Vagina (tissue), 2 donors: ENCODE measurements at places on chromosomes 5 and 9.

- DNase-seq, result no peak
Measured at GRCh38 chr9:18905028-18905882, 127.8 kb downstream of the SAXO1 start.

DNA sequence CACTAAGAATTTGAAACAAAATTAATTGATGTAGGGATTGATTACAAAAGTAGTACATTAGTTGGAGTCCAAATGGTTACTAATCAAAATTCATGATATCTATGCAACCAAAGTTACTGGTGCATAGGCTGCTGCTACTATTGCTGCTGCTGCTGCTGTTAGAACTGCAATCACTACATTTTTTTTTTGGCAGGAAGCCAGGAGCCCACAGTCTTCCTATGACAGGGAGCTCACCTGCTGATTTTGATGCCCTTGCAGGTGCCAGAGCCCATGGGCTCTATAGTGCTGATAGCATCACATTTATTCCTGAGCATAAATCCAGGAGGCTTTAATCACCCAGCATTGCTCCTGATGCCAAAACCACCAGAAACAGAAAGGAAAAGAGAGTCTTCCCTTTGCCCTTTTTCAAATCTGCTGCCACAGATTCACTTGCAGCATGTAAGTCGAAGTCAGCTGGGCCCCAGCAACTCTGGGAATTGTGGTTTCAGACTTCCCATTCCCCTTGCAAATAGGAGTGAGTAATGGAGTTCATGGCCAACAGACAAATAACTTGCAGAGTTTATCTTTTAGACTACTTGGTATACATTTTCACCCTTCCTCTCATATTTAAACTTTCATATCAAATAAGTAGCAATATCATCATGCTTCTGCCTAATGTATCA, 17.6 kb downstream of the SLCO6A1 start:
- DNase-seq, result no peak

GRCh38 chr9:32403567-32404260, 19.3 kb downstream of the ACO1 start:
- DNase-seq, result no peak

DNA sequence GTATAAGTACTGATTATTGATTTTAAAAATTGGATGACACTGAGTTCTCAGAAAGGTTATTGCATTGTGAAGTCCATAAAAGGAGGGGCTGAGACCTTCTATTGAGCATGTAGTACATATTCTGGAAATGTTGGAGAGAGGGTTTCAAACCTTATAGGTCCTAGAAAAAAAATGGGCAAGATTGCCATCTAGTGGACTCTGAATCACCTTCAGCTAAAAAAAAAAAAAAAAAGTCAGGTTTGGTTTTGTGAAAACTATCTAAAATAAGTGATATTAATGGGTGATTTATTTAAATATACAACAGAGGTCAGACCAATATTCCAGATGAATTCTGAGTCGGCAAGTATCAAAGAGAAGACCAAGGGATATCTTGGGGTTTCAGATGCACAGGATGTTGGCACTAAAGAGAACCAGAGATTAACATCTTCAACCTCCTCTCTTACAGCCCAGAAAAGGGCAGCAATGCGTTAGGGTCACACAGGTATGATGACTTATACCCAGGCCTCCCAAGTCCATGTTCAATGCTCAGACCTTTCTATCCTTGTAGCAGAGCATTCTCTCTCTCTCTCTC, 109.8 kb upstream of the NMUR2 start:
- no peak for DNase-seq

- DNase-seq, result no peak
Measured at GRCh38 chr5:172853355-172853975, 19.4 kb downstream of the ERGIC1 start.

DNA sequence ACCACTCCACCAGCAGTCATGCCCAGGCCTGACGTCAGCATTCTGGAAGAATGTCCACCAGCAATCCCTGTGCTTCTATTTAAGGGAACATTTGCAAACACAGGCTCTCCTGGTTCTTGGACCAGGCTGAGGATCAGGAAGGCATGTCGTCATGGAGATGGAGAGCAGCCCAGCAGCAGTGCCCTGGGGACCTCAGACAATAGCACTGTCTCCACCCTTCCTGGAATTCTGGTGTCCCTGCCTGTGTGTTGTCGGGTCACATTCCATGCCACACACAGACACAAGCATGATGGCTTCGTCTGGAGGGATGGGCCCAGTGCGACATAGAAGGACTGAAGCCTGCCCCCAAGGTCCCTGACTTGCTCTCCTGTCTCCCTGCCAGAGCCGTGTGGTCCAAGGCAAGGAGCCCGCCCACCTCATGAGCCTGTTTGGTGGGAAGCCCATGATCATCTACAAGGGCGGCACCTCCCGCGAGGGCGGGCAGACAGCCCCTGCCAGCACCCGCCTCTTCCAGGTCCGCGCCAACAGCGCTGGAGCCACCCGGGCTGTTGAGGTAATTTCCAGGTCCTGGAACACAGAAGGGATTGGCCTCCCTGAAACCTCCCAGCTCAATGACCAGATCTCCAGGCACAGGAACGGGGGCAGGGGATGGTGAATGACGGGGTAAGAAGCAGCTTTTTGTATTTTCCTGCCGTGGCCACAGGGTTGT, 43.8 kb downstream of the STOM start:
- DNase-seq, result no peak

- DNase-seq, result no peak
Measured at GRCh38 chr9:70563431-70564204, 149.2 kb upstream of the KLF9 start.

DNA sequence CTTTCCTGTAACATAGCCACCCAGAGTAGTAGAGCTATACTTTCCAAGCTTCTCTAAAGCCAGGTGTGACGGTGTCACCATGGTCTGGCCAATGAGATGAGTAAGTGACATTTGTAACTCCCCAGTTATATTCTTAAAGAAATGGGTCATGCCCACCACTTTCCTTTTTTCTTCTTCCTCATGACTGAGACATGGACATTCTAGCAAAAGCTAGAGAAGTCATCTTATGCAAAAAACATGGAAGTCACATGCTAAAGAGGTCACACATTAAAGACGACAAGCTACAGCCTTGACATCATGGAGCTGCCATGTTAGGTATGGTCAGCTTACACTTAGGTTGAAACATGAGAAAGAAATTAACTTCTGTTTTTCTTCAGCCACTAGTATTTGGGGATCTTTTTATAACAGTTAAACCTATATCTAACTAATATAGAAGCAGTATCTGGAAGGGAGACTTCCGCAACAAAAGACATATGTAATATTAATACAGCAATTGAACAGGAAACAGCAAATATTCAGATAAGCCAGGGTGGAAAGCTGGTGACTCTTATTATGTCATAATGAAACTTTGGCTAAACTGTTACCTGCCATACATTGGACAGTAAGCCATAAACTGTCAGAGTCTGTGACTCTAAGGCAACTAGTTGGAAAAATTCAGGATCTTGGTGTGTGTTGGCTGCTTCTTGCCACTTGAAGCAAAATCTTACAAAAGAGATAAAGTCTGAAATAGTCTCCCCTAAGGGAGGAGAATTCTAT, 54.7 kb upstream of the SNX2 start:
- DNase-seq, result no peak

DNA sequence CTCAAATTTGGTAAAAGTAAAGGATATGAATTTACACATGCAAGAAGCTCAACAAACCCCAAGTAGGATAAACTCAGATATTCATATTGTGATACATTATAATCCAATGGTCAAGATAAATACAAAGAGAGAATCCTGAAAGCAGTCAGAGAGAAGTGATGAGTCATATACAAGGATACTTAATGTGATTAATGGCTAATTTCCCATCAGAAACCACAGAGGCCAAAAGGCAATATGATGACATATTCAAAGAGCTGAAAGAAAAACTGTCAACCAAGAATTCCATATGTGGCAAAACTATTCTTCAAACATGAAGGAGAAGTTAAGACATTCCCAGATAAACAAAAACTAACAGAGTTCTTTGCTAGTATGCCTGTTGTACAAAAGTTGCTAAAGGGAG, 19.5 kb upstream of the IRF1 start:
- no peak for DNase-seq

DNA sequence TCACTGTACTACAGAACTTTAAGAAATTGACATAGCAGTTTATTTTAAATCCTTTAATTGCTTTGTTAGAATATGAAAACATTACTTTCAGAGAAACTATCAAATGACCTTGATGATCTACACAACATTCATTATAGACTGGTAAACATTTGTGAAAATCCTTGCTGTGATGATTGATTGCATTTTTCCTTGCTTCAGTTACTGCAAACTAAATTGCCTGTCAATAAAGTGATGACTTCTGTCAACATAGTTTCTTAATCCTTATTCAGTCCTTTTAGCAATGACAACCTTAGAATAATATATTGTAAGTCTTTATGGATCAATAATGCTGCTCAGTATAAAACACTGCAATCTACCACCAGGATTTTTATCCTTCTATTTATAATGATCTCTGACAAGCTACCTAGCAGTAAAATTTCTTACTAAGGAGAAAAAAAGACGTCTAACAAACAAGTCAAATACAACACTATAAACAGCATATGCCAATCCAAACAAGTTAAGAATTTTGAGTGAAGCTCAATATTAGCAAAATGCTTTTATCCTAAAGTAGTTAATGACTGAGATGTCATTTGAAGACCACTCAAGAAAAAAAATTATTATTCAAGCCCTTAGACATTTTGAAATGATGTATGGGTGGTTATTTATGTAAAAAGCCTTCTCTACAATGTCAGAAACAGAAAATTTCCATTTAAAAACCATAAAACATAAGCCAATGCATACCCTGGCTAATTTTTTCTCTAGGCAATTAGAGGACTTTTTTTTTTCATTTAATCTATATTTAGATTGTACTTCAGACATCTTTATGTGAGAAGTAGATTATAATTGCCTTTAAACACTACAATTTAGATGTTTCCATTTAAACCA, 105.5 kb downstream of the FBXL17 start:
- DNase-seq, result no peak

- DNase-seq, result no peak
Measured at GRCh38 chr5:175025077-175025476, 300.7 kb downstream of the MSX2 start.

DNA sequence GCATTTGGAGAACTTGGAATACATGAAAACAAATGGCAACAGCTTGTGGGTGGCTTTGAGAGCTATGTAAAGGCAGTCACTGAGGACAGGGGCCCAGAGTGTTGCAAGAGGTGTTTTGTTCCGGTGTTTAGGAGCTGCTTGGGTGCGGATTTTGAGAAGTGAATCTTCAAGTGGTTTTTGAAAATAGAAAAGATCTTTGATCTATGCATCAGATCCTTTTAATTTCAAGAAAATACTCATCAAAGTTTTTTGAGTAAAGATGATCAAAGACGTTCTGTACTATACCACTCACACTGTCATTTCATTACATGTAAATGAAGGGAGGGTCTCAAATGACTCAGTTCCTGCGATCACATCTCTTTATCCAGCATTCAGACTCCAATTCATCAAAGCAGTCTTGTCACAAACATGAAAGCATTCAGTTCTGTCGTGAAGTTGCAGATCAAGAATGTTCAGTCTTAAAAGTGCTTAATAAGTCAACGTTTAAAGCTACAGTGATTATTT, 112.5 kb downstream of the WDR41 start:
- no peak for DNase-seq

DNA sequence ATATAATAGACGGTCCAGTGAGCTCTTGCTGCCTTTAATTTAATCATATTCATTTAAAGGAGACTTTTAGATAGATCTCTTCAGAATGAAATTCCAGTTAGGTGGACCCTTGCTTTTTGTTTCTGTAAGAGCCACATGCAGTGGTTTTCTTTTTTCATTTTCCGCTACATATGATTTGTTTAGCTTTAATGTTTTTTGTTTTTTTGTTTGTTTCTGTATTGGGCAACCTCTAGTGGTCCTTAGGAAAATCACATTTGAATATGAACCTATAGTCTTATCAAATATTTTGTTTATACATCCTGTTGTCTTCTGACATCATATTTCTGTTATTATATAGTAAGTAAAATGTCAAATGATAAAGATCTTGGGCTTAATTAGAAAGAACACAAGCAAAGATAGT, 150.8 kb downstream of the HACD4 start:
- no peak for DNase-seq

DNA sequence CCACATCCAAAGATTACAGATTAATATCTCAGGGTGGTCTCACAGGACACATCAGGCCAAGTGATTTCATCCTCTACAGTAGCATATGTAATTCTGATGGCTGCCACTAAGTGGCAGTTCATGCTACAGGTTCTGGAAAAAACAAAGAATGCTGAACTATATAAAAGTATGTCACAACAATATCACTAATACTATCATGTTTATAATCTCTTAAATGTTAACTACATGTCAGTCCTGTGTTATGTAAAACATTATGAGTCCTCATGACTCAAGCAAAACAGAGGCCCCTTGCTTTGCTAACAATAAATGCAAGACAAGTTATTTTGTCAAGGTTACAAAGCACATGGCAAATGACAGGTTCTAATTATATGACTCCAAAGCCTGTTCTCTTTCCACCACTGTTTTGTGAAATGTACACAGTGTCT, 233.2 kb downstream of the FBXL17 start:
- DNase-seq, result no peak

DNA sequence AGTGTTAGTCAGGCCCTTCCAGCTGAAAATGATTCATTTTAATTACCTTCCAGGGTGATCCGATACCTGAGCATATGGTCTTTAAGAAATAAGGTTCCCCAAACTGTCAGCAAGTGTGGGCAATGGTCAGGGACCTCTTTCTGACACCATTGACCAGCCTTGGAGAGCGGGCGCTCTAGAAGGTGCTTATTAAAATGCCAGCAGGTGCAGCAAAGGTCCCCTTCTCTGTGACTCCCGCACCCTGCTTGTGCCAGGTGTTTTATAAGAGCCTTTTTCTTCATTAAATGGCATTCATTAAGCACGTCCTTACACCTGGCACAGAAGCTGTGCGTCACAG, 85.3 kb downstream of the MVB12B start:
- DNase-seq, result no peak

DNA sequence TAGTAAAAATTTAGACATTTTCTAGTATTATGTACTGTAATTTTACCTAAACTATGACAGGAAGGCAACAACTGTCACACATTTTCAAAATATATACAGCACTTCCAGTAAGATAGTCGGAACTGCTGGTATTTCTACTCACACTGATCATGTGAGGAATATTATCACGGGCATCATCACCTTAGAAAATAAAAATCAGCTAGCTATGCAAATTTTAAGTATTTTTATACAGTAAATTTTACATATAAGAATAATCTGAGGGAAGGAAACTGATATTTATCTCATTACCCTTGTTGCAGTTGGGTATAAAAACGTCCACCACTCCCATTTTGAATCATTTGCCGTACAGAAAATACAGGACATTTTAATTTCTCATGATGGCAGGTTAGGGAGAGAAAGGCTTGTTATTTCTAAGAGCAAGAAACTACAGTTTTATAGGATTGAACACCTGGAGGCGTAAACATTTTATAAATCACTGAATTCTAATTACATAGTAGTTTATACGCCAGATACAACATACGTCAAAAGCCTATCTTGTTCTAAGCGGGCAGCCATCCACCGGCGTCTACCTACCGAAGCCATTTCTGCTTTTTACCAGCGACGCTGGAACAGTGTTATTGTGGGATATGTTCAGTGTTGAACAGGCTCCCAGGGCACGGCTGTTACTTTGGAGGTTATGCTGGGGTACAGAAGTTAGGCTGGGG, 729 bp upstream of the TNPO1 start:
- DNase-seq, result no peak
